ENCODE measurements at places on chromosomes 3 and 15. TPM values are rescaled to one million over a fixed set of nuclear protein-coding genes. Genes with fewer than 3 reads are reported as not detected.

The NEO1 gene
- 3.5 TPM for polyA plus RNA-seq

The HIGD2B gene
- polyA plus RNA-seq = not detected

DNA sequence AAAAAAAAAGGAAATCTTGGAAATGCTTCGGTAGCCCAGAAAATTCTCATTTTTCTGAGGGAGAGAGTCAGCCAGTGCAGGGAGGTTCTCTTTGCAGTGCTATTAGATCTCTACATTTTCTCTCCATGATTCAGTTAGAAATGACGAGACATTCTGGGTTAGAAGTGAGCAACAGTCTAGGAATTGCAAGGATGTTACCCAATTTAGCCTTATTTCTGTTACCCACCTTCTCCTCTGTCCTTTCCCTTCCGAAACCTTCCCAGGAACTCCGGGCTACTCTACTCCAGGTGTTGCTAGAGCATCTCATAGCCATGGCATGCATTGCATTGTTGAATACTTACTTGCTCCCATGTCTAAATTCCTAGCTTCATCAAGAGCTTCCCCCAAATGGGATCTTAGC, 106.8 kb downstream of the EDEM1 start:
- no peak for DNase-seq

The MEIS2 gene
- polyA plus RNA-seq = 33.4 TPM

The GOLGA8J gene
- not detected for polyA plus RNA-seq

- DNase-seq = no peak
These were observed 156.4 kb upstream of the CBLB start for GRCh38 chr3:106025151-106025722.

The ZDHHC23 gene
- 0.58 TPM for polyA plus RNA-seq

- no peak for DNase-seq
These were observed 4.3 kb downstream of the DNASE1L3 start for GRCh38 chr3:58206406-58207011.

- no peak for DNase-seq
These were observed 8.4 kb upstream of the NR2C2 start for GRCh38 chr3:14938954-14939353.

- no peak for DNase-seq
These were observed 31.4 kb upstream of the CACNA2D2 start for GRCh38 chr3:50534681-50535330.

DNA sequence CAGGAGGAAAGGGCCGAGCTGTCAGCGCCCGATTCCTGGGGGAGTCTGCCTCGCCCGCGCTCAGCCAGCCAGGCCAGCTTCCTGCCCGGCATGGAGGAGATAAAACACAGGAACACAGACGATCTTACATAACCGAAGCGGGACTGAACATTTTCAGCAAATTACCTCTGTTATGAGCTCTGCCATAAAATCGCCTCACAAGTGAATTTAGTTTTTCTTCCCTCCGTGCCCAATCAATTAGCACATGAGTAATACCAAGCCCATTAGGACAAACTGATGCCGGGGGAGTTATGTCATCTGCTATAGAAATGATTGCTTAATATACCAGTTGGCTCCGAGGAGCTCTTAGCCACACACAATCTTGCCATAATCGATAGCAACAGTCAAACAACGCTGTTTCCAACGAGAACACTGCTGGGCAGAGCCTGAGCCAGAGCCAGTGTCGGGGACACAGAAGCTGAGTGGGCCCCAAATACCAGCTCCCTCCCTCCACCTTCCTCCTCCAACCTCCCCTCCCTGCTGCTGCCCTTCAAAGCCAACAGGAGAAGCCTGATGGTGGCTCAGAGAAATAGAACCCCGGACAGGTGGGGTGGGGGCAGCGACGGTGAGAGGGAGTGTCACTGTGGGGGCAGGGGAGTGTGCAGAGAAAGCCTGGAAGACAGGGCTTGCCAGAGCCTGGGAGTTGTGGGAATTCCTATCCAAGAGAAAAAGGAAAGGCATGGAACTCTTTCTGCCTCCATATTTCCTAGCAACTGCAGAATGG, 279.4 kb upstream of the TLE3 start:
- DNase-seq = no peak

DNA sequence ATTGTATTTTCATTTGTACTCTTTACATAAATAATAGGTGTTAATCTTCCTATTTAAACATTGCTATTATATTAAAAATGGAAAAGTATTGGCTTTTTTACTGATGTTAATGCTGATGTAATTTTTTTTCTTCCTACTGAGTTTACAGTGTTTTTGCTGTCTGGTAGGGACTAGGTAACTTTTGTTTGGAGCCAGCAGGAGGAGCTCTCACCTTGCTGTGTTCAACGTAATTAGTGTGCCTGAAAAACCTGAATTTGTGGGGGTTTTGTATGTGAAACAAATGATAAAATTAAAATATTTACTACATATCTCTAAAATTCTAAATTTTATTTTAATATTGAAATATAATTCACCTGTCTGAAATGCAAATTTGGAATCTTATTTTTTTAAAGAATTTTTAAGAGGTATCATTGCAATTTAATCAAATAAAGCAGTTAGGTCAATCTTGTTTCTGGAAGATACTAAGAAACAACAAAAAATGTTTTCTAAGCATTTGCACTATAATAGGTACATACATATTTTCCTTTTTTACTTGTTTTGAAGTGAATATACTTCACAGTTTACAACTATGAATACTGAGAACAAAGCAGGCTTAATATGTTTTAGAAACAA, 48.8 kb downstream of the EPHA6 start:
- no peak for DNase-seq

GRCh38 chr15:98513428-98513986, 134.8 kb upstream of the IGF1R start:
- DNase-seq = no peak

DNA sequence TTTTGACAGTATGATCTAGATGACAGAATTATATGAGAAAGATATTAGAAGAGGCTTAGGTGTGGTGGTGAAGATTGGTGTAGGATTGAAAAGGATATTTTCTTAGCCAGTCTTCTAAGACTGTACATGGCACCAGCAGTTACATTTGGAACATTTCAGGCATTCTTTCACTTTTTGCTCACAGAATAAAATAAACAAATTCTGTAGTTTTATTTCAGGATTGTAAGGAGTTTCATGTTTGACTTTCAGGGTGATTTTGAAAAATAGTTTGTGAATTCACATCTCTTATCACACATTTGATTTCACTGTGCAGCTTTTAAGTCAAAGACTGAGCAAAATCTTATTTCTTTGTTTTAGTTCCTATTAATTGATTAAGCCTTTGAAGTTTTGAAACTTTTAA, 27.1 kb downstream of the DNAJC13 start:
- DNase-seq = no peak

The LRRC3B gene
- not detected for polyA plus RNA-seq

The COL6A5 gene
- polyA plus RNA-seq = not detected

DNA sequence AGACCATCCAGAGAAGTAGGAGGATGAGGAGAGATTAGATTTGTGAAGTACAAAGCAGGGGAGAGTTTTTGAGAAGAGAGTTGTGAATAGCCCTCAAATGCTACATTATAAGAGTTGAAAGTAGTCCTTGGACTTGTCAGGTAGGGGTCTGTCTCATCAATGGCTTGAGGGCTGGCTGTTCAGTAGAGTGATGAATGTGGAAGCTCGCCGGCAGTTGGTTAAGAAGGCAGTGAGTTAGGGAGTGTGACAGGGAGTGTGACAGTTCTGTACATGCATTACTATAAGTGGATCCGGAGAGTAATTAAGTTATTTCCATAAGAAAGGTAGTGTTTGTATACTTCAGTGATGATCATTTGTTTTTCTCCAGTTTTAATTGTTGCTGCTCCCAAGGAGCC, 32.5 kb downstream of the SLMAP start:
- no peak for DNase-seq

- no peak for DNase-seq
These were observed 14.6 kb downstream of the LMOD3 start for GRCh38 chr3:69107841-69108240.

The IGSF10 gene
- polyA plus RNA-seq = 0.02 TPM
